ENCODE measurements at places on chromosomes 11 and 22. TPM values are rescaled to one million over a fixed set of nuclear protein-coding genes. Genes with fewer than 3 reads are reported as not detected.

DNA sequence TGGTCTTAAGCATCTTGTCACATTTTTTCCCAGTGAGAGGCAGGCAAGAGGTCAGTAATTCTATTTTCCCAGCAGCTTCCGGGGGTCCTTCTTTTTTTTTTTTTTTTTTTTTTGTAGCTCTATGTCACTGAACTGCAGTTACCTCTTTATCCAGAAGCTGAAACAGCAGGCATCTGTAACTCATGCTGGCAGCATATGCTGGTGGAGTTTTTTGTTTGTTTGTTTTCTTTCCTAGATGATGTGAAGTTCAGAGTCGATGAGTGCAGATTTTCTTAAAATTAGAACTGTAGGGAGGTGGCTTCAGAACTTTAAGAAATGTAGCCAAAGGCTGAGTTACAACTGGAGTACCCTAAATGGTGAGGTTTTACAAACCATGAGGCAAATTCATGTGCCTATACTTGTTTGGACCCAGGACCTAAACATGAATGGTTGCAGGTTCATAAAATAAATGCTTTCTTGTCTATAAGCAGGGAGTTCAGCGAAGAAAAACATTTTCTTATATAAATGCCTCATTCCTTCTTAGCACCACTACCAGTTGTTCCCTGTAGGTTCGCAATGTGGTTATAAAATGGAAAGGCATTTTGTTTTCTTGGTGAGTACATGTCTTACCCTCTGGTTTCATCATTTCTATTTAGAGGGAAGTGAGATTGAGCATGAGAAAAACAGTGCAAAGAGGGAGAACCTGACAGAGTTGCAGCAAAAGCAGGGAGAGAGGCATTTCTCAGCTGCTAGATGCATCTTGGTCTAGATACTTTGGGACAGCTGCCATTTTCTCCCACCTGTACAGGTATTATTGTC lies 84.0 kb downstream of the TRIM44 start:
- no peaks in the 10 kb centered on the region for H3K27me3 ChIP-seq
- H3K27ac ChIP-seq: no peak overlapping the region
- no peak overlapping the region for H3K4me3 ChIP-seq
- DNase-seq: no peak
- H3K4me1 ChIP-seq: peaks cover 6% of the 10 kb centered on the region

DNA sequence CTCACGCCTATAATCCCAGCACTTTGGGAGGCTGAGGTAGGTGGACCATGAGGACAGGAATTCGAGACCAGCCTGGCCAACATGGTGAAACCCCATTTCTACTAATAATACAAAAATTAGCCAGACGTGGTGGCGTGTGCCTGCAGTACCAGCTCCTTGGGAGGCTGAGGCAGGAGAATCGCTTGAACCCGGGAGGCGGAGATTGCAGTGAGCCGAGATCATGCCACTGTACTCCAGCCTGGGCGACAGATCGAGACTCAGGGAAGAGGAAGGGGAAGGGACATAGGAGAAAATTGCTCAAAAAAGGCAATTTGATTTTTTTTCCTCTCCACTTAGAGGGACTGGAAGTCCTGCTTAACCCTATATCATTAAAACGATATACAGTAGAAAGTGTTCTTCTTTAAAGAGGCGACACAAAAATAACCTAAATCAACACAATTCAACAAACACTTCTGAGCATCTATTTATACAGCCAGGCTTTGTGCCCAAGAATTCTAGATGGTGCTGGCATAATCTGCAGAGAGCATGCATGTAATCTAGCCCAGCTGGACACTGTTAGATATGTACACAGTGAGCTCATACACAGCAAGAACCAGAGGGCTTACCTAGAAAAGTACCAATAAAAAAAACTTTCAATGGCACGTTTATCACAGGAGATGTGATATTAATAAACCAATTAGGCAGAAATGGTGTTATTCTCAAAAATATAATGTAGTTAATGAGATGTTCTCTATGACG lies 20.9 kb upstream of the DENND5A start:
- peaks cover 9% of the 10 kb centered on the region for H3K4me1 ChIP-seq
- no peak for DNase-seq
- no peak overlapping the region for H3K4me3 ChIP-seq
- H3K36me3 ChIP-seq: peaks cover 4% of the 10 kb centered on the region
- H3K27me3 ChIP-seq: no peaks in the 10 kb centered on the region

- H3K4me3 ChIP-seq: no peak overlapping the region
- no peak overlapping the region for H3K27ac ChIP-seq
- DNase-seq: no peak
- peaks cover 2% of the 10 kb centered on the region for H3K36me3 ChIP-seq
- peaks cover 20% of the 10 kb centered on the region for H3K27me3 ChIP-seq
Measured at GRCh38 chr11:116267146-116267545, 505.6 kb downstream of the BUD13 start.

The POTEH gene
- total RNA-seq: not detected

The MLC1 gene
- 1.3 TPM for total RNA-seq

DNA sequence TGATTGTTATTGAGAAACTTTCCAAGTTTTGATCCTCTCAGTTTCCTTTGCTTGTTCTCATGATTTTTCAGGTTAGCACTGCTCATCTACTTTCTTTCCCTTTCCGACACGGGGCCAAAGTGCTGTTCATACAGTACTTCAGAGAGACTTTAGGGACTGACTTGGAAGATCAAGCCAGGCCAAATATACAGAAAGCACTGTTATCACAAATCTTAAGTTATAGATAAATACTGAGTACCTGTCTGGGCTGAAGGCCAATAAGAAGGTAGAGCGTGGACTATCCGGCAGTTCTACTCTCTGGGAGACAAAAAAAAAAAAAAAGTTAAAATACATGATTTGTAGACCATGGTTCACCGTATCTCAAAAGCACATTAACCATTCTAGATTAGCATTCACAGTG lies 46.2 kb downstream of the AMBRA1 start:
- no peak overlapping the region for H3K27ac ChIP-seq
- H3K4me1 ChIP-seq: peaks cover 10% of the 10 kb centered on the region
- H3K27me3 ChIP-seq: no peaks in the 10 kb centered on the region
- H3K36me3 ChIP-seq: peaks cover 3% of the 10 kb centered on the region

DNA sequence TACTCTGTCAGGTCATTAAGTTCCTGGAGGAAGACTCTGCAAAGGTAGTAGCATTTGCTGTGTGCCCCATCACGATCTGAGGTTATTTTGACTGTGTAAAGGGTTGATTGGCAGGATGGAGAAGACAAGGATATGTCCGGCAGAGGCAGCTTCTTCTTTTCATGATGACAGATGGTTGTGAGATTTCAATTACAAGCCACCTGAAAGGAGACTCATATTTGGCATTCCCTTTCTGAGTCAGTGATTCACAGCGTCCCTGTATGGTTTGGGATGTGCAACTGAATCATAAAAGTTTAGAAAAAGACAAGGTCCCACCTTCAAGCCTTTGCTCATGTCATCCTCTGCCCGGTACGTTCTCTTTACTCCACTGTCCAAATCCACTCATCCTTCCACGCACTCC lies 113.4 kb downstream of the MTNR1B start:
- H3K4me1 ChIP-seq: no peaks in the 10 kb centered on the region
- DNase-seq: no peak
- H3K36me3 ChIP-seq: peaks cover under 1% of the 10 kb centered on the region
- no peak overlapping the region for H3K27ac ChIP-seq
- peaks cover 39% of the 10 kb centered on the region for H3K27me3 ChIP-seq

DNA sequence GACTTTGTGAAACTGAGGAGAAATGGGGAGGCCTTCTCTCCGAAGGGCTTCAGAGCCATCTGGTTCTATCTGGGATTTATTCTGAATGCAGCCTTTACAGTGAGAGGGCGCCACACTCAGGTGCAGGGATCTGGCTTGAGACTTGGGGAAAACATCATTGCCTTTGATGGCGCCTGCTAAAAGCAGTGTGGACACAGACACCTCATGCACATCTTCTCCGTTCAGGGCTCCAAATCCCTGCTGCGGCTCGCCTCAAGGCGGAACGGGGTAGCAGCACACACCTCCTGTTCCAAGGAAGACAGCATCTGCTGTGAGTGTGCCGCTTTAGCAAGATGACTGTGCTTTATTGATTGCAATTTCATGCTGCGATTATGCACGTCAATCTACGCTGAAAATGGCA lies 37.1 kb upstream of the OLFML1 start:
- H3K27me3 ChIP-seq: peaks cover 14% of the 10 kb centered on the region
- peaks cover 2% of the 10 kb centered on the region for H3K4me1 ChIP-seq
- no peak overlapping the region for H3K27ac ChIP-seq
- no peak overlapping the region for H3K4me3 ChIP-seq

DNA sequence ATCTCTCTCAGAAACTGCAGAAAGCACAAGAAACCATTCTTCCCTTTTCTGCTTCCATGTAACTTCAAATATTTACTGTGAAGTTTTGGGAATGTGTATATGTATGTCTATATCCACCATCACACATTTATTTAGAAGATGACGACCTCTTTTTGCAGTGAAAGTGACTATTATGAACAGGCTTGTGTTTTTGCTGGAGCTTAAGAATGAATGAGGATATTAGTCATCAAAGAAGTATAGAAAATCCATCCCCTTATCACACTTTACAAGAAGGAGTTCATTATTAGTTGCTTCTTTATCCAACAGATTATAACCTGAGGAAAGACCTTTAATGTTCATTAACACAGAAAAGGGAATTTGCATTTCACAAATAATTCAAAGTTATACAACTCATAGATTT lies 21.1 kb upstream of the SLC5A12 start:
- H3K4me1 ChIP-seq: no peaks in the 10 kb centered on the region
- no peaks in the 10 kb centered on the region for H3K27me3 ChIP-seq
- H3K36me3 ChIP-seq: no peaks in the 10 kb centered on the region
- DNase-seq: no peak
- H3K4me3 ChIP-seq: no peak overlapping the region

GRCh38 chr11:75644370-75644769 lies 24.5 kb downstream of the MAP6 start:
- H3K36me3 ChIP-seq: no peaks in the 10 kb centered on the region
- H3K4me3 ChIP-seq: no peak overlapping the region
- H3K27me3 ChIP-seq: peaks cover 17% of the 10 kb centered on the region
- no peak overlapping the region for H3K27ac ChIP-seq
- peaks cover 2% of the 10 kb centered on the region for H3K4me1 ChIP-seq
- DNase-seq: no peak

GRCh38 chr22:39276440-39277141 lies 31.8 kb upstream of the PDGFB start:
- no peaks in the 10 kb centered on the region for H3K36me3 ChIP-seq
- H3K27ac ChIP-seq: no peak overlapping the region
- peaks cover 5% of the 10 kb centered on the region for H3K27me3 ChIP-seq
- no peaks in the 10 kb centered on the region for H3K4me1 ChIP-seq
- DNase-seq: no peak
